ENCODE measurements at places on chromosomes 2 and 18.

- no peak for DNase-seq
- H3K4me1 ChIP-seq, result no peaks in the 10 kb centered on the region
- H3K36me3 ChIP-seq, result no peaks in the 10 kb centered on the region
- H3K27me3 ChIP-seq, result no peaks in the 10 kb centered on the region
Measured at GRCh38 chr2:75428060-75428459, 132.7 kb downstream of the EVA1A start.

DNA sequence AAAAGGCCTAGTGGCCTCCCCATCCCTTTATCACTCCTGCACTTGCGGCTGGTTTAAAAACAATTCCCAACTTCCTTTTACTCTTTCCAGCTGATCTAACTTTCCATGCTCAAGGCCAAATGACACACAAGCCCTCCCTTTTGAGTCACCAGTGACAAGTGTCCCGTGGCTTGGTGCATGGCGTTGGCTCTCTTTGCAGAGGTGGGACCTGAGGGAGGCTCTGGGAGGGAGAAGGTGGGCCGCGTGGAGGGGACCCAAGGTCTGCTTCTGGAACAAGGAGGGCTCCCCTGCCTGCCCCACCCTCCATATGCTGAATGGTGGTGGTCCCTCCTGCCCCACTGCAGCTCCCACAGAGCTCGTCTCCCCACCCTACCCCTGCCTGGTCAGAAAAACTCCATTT lies 30.8 kb upstream of the HPCAL1 start:
- H3K4me3 ChIP-seq, result no peak overlapping the region
- H3K36me3 ChIP-seq, result no peaks in the 10 kb centered on the region
- peaks cover 7% of the 10 kb centered on the region for H3K4me1 ChIP-seq
- DNase-seq, result no peak
- H3K27me3 ChIP-seq, result no peaks in the 10 kb centered on the region

GRCh38 chr2:135916207-135916606 lies 40.0 kb upstream of the MCM6 start:
- no peak overlapping the region for H3K4me3 ChIP-seq
- no peak overlapping the region for H3K27ac ChIP-seq
- no peaks in the 10 kb centered on the region for H3K36me3 ChIP-seq
- no peaks in the 10 kb centered on the region for H3K4me1 ChIP-seq

DNA sequence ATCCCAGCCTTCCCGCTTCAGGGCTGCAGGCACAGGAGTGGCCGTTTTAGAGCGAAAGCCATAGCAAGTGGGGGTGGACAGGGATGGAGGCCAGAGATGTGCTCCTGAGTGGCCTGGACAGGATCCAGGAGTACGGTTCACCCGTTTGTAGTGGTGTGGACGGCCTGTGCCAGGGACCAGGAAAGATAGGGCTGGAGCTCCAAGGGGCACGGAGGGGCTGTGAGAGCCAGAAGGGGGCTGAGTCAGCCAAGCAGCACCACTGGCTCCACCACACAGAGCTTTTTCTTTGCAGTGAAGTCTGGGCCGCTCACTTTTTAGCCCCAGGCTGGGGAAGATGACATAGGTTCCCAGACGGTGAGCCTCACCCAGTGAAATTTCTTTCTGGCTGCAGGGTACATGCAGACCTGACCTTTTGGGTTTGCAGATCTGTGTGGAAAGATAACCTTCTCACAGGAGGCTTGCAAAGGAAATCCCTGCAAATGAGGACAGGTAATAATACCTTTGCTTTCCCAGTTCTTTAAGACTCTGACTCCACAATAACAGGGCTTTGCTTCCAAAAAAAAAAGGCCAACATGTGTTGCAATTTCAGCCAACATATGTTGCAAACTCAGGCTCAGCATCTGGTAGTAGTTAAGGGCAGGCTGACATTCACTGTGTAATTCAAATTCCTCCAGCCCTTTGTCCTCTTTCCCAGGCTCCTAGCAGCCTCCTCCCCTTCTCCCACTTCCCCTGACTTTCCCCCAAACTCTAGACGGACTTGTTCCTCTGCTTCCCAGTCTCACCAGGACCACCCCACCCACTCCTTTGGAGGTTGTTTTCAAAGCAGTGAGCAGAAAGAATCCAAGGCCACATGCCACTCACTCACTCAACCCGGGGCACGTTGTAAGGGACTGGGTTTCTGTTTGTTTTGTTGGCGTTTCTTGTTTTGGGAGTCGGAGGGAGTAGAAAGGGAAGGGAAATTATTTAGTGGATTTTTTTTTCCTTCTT lies 20.3 kb upstream of the LAPTM4A start:
- no peaks in the 10 kb centered on the region for H3K36me3 ChIP-seq
- H3K27me3 ChIP-seq, result no peaks in the 10 kb centered on the region
- DNase-seq, result peak; percentile 58
- H3K27ac ChIP-seq, result peak overlapping the region; percentile 85

DNA sequence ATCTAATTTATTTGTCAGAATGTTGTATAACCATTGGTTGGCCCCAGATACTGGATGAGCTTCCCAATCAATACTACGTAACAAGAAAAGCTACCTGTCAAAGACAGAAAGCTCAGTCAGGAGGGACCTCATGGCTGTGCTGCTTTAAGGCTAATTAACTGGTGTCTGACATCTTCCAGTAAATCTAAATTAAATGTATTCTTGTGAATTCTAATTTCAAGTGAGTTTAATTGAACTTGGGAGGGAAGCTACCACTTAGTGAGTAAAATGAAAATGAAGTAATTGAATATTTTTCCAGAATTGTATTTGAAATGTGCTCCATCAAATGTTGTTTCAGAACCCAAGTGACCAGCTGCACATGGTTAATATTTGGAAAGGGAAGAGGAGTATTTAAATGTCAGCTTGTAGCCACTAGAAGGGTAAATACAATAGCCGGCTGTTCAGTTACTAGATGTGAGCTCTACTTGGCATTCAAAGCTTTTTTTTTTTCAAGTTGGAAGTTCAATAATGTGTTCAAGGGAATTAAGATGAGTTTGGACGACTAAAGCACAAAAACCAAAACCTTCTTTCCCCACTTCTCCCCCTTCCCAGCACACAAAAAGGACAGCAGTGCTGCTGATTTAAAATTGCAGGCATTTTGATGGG lies 62.0 kb downstream of the GPR39 start:
- DNase-seq, result no peak
- H3K36me3 ChIP-seq, result no peaks in the 10 kb centered on the region
- H3K4me1 ChIP-seq, result no peaks in the 10 kb centered on the region
- no peak overlapping the region for H3K4me3 ChIP-seq
- H3K27me3 ChIP-seq, result no peaks in the 10 kb centered on the region

DNA sequence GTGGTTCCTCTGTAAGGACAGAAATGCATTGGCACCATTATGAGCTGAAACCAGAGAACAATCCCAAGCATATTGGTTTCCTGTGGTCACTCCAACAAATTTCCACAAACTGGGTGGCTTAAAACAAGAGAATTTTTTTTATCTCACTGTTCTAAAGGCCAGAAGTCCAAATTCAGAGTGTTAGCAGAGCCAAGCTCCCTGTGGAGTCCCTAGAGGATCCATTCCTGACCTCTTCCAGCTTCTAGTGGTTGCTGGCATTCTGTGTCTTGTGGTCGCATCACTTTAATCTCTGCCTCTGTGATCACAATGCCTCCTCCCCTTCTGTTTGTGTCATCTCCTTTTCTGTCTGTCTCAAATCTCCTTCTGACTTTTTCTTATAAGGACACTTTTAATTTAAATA lies 380.3 kb downstream of the NYAP2 start:
- no peak overlapping the region for H3K4me3 ChIP-seq
- H3K36me3 ChIP-seq, result no peaks in the 10 kb centered on the region
- H3K27ac ChIP-seq, result no peak overlapping the region
- peaks cover 7% of the 10 kb centered on the region for H3K4me1 ChIP-seq

- H3K4me3 ChIP-seq, result no peak overlapping the region
- H3K27ac ChIP-seq, result no peak overlapping the region
- no peaks in the 10 kb centered on the region for H3K27me3 ChIP-seq
- H3K36me3 ChIP-seq, result no peaks in the 10 kb centered on the region
- DNase-seq, result no peak
Measured at GRCh38 chr2:104673225-104673624, 180.7 kb upstream of the POU3F3 start.

GRCh38 chr2:102110171-102110570 lies 32.4 kb upstream of the IL1R1 start:
- H3K27ac ChIP-seq, result no peak overlapping the region
- no peak for DNase-seq
- no peaks in the 10 kb centered on the region for H3K27me3 ChIP-seq
- no peaks in the 10 kb centered on the region for H3K36me3 ChIP-seq
- peaks cover 8% of the 10 kb centered on the region for H3K4me1 ChIP-seq

- H3K4me3 ChIP-seq, result no peak overlapping the region
- H3K4me1 ChIP-seq, result peaks cover 31% of the 10 kb centered on the region
- H3K36me3 ChIP-seq, result no peaks in the 10 kb centered on the region
Measured at GRCh38 chr2:224520064-224520463, 65.1 kb downstream of the CUL3 start.

DNA sequence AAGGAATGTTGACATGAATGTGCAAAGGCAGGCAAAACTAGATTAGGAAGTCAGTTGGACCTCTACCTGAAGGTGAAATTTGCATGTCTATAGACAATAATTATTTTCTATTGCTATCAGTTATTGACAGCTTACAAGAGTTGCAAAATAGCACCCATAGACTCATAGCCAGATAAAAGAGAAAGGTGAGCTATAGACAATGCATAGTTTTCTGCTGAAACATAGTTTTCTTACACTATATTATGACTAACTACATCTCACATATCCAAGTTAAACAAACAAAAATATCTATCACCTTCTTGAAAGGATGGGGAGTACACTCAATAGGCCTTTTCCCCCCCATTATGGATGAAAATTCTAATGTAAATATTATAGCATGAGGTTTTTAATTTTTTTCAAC lies 305.0 kb downstream of the PTH2R start:
- H3K27me3 ChIP-seq, result no peaks in the 10 kb centered on the region
- DNase-seq, result no peak
- no peaks in the 10 kb centered on the region for H3K36me3 ChIP-seq
- H3K4me3 ChIP-seq, result no peak overlapping the region
- H3K4me1 ChIP-seq, result peaks cover 15% of the 10 kb centered on the region
- H3K27ac ChIP-seq, result no peak overlapping the region

DNA sequence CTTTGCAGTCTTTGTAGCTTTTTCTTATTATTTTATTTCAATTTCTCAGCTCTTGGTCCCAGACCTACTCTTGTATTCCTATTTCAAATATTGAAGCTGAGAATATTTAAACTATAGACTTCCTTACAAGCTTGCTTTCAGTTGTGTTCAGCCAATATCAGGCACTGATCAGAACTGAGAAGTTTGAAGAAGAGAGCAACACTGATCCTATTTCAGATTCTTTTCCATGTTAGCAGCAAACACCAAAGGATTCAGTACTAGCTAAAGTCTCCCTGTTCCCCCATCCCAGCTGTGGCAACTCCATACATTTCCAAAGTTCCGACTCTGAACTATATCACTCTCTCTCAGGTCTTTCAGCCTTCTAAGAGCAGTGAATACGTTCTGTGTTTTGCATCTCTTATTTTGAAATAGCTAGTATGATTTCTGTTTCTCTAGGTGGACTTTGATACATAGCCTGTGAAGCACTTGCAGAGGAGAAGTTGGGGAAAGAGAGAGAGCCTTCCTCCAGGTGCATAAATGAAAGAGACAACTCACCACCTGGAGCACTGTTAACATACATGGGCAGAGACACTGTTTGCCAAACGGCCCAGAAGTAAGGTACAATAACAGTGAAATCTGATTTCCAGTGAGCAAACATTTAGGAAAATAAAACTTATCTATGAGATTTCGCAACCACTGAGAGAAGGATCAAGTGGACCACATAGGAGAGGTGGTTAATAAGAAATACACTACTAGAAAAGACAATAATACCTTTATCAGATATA lies 135.0 kb upstream of the ZNF804A start:
- H3K4me3 ChIP-seq, result no peak overlapping the region
- no peak for DNase-seq
- H3K27me3 ChIP-seq, result no peaks in the 10 kb centered on the region
- no peaks in the 10 kb centered on the region for H3K4me1 ChIP-seq

Measured in tibial nerve (tissue), 4 donors.